ENCODE measurements at places on chromosomes 3 and 15.

- DNase-seq = no peak
These were observed 42.7 kb downstream of the ESYT3 start for GRCh38 chr3:138477120-138477519.

DNA sequence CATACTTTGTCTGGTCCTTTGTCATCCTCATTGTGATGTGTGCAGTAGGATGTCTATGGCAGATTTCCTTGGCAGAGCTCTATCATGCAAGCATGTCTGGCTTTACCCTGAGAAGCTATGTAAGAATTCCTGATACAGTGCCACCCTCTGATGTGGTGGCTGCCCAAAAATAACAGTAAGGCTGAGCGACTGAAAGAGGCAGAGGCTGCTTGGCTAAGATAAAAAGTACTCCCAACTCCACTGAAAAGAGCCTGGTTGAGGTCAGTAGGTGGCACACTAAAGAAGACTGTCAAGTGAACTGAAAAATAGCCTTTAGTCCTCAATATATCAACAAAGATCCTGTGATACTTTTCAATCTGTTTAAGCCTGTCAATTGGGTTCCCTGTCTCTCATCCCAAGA, 31.7 kb downstream of the BTLA start:
- no peak for DNase-seq

- no peak for DNase-seq
These were observed 104.4 kb downstream of the THSD4 start for GRCh38 chr15:71219645-71220044.

- peak; percentile 69 for DNase-seq
These were observed 384.1 kb downstream of the PLOD2 start for GRCh38 chr3:145776782-145777408.

- no peak for DNase-seq
These were observed 3.8 kb downstream of the TIPARP start for GRCh38 chr3:156678197-156678596.

DNA sequence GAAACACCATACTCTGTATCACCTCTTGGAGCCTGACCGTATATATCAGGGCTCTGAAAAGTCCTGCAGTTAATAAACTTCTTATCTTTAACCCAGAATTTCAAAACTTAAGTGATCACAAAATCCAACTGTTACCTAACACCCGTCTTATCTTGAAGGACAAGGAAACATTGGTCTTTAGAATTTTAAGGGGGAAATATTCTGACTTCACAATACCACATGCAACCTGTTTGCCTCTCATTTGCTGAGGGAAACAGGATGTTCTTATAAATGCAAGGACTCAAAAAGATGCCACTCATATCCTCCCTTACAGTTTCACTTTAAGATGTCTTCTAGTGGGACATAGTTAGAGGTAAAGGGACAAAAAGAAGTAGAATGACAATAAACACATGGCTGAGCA, 67.9 kb downstream of the CRTC3 start:
- DNase-seq = no peak

DNA sequence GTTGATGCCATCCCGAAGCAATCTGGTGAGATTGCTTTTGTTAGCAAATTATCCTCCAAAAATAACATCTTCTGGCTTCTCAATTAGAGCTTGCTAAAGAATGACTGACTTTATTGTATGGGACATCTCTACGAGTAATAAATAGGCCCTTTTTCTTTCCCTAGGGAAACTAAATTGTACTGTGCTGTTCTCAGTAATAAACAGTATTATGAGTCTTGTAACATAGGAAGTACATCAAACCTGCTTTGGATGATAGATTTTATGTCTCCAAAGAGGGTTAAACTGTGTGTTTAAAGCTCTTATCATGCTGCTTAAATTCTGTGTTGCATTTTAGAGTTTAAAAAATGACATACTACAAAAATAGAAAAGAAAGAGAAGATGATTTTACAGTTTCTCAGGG, 153.4 kb upstream of the THRB start:
- DNase-seq = no peak

DNA sequence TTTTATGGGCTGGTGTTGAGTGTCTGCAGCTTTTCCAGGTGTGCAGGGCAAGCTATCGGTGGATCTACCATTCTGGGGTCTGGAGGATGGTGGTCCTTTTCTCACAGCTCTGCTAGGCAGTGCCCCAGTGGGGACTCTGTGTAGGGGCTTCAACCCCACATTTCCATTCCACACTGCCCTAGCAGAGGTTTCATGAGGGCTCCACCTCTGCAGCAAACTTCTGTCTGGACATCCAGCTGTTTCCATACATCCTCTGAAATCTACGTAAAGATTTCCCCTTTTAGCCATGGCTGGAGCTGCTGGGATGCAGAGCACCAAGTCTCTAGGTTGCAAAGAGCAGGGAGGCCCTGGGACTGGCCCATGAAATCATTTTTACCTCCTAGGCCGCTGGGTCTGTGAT, 11.6 kb downstream of the RFX7 start:
- peak; percentile 9 for DNase-seq

- DNase-seq = no peak
These were observed 37.6 kb downstream of the GBE1 start for GRCh38 chr3:81723732-81724313.

GRCh38 chr3:193330555-193331204, 47.9 kb downstream of the ATP13A5 start:
- no peak for DNase-seq

DNA sequence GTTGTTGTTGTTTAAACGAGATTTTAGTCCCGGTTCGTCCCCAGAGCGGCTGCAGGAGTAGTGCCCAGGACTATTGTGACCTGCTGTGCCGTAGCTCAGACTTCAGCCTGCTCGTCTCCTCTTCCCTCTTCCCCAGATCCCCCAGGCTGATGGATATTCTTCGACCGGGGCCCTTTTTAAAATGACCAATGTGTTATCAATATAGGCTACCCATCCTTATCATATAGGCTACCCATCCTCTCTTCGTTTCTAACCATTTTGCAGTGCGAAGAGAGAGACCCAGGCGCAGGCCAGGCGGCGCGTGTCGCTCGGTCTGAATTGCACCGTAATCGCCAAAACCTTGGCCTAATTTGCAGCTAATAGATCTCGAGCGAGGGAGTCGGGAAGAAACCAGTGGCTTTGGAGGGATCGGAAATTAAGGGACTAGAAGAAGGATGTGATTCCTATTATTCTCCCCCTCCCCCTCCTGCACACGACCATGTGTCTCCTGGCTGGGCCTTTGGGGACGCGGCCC, 23.0 kb downstream of the NR2F2 start:
- DNase-seq = no peak

DNA sequence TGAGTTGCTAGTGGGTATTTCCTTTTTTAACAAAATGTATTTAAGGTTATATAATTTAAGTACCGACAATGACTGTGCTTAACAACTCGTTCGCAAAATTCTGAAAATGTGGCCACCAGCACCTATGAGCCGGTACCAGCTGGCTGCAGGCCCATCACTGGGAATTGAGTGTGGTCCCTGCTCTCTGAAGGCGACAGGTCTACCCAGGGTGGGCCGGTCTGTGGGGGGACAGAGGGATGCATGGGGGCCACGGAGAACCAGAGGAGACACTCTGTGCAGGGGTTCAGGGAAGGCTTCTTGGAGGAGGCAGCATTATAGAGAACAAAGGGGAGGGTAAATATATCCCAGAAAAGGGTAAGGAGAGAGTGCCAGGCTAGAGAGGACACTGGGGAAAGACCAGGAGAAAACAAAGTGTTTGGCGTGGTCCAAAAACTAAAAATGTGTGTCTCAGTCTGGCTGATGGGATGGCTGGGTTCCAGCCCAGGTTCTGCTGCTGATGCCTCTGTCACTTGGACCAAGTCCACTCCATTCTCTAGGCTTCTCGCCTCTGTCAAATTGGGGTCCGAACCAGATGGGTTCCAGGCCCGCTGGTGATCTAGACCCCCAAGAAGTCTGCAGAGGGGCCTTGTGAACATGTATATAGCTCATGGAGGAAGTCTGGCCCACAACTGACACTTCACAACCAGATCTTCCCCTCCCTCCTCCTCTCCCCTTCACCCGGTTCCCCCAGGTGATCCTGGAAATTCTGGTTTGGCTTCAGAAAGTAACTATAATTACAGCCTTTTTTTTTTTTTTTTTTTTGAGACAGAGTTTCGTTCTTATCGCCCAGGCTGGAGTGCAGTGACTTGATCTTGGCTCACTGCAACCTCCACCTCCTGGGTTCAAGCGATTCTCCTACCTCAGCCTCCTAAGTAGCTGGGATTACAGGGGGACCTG, 10.7 kb upstream of the CYP11A1 start:
- DNase-seq = no peak

GRCh38 chr3:123652342-123652984, 67.6 kb upstream of the HACD2 start:
- peak; percentile 77 for DNase-seq

DNA sequence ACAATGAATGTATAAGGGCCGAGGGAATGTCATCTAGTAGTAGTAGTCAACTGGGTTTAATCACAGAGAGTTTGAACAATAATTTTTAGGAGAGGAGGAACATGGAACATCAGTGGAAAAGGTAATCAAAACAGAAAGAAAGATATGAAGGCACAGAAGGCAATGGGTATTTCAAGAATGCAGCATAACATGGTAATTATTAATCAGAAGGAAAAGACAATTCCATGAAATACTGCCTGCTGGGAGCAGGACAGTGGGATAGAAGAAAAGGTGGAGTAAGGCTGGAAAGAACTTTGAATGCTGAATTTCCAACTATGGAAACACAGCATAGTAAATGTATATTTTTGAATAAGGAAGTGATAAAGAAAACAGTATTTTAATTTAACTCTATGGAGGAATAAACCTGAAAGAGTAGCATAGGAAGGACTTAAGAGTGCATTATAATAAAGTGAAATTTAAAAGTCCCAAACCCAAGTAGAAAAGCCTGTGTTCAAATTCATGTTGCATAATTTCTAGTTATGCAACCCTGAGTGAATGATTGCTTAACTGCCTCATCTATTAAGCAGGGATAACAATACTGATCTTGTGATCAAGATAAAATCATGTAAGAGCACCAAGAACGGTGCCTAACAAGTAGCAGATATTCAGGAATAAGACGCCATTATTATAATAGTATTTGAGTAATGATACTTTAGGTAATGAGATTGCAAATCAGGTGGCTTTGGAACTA, 357.7 kb downstream of the TBC1D5 start:
- DNase-seq = no peak

DNA sequence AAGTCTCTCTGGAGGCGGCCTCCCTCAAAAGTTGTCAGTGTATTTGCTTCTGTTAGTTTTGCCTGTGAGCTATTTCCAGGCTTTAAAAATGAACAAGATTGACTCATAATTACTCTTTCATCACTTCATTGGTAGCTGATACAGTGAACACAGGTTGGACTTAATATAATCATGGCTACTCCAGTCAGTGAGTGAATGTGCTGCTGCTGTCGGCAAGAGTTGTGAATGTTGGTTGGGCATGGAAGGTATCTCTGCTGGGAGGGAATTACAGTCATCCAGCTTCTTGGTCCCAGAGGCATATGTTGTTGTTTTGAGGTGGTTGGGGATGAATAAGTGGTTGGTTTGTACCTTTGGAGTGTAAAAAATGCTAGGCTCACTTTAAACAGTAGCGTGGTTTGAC, 11.5 kb downstream of the TCF12 start:
- DNase-seq = no peak

- DNase-seq = peak; percentile 8
These were observed 280.0 kb downstream of the IGSF11 start for GRCh38 chr3:118754406-118755252.

DNA sequence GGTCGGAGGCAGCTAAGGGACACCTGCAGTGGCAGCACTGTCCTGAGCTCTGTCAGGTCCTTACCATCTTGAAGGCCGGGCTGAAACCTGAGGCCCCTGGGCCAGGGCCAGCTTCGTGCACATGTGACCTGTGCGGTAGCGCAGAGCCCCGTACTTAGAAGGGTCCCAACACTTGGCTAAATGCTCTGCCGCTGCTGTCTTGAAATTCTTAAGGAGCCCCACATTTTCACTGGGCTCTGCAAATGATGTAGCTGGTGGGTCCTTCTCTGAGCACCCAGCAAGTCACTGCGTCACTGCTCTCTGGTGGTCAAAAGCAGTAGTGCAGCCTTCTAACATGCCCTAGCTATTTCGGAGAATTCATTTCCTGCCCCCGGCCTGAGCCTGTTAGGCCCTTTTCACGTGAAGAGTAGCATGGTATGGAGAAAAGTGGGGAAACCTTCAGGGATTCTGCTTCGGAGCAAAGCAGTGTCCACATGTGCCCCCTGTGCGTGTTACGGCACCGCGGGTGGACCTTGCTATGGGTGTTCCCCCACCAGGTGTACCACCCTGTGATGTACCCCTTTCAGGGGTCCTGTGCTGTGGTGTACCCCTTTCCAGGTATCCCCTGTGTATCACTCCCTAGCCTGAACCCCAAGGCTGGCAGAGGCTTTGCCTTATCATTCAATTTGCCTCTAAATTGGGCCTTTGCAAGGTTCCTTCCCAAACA, 79.7 kb downstream of the TMEM266 start:
- DNase-seq = peak; percentile 71

DNA sequence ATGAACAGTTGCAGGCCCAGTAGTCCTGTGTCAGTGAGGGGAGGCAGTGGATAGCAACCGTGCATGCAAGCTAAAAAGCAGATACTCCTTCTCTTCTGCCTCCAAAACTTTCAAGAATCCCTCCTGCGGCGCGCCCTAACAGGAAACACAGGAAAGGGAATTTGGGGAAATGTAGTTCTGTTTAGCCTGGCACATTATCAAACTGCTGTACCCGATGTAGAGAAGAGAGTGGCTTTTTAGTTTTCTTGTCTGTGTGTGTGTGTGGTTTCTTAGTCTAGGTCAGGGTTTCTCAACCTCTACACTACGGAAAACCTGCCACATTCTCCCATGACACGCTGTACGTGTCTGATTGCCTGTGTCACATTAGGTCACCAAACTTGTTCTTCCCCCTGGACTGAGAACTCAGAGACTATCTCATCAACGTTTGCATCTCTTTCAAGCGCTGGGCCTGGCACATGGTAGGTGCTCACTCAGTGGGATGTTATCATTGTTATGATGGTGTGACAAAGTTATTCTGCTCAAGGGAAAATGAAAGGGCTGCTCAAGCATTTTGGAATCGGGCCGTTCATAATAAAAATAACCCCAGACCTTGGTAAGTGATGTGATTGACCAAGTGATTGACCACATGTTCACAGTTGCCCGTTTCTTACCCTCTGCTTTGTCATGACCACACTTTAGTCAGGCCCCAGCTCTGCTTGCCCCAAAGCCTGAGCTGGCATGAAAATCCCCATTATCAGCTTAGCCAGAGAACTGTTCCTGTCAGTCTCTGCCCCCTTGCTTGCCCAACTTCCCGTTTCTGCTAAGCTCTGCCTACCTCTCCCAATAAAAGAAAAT, 33.2 kb downstream of the TM4SF4 start:
- DNase-seq = no peak

- no peak for DNase-seq
These were observed 27.9 kb downstream of the MGLL start for GRCh38 chr3:127794402-127794801.

GRCh38 chr3:144003051-144003450, 31.4 kb downstream of the DIPK2A start:
- DNase-seq = no peak

- DNase-seq = no peak
These were observed 536.8 kb downstream of the PYDC2 start for GRCh38 chr3:191997579-191998268.

GRCh38 chr3:13233487-13234485, 160.6 kb upstream of the IQSEC1 start:
- no peak for DNase-seq

GRCh38 chr3:65174713-65175112, 486.9 kb upstream of the ADAMTS9 start:
- no peak for DNase-seq

- no peak for DNase-seq
These were observed 6.5 kb upstream of the THBS1 start for GRCh38 chr15:39574427-39574826.

GRCh38 chr15:53987480-53987879, 9.2 kb downstream of the UNC13C start:
- DNase-seq = no peak

GRCh38 chr3:9861201-9861600, 17.4 kb upstream of the RPUSD3 start:
- DNase-seq = no peak

GRCh38 chr3:22933051-22933840, 269.9 kb upstream of the UBE2E2 start:
- peak; percentile 75 for DNase-seq

Measured in muscle of back (tissue), 13 donors.